ENCODE measurements at places on chromosomes 7 and 10.

GRCh38 chr7:100901921-100902332, 6.2 kb upstream of the ACHE start:
- no peak for DNase-seq

GRCh38 chr7:23385140-23385539, 85.2 kb downstream of the IGF2BP3 start:
- no peak for DNase-seq

GRCh38 chr7:55502124-55502857, 70.0 kb downstream of the VOPP1 start:
- no peak for DNase-seq

DNA sequence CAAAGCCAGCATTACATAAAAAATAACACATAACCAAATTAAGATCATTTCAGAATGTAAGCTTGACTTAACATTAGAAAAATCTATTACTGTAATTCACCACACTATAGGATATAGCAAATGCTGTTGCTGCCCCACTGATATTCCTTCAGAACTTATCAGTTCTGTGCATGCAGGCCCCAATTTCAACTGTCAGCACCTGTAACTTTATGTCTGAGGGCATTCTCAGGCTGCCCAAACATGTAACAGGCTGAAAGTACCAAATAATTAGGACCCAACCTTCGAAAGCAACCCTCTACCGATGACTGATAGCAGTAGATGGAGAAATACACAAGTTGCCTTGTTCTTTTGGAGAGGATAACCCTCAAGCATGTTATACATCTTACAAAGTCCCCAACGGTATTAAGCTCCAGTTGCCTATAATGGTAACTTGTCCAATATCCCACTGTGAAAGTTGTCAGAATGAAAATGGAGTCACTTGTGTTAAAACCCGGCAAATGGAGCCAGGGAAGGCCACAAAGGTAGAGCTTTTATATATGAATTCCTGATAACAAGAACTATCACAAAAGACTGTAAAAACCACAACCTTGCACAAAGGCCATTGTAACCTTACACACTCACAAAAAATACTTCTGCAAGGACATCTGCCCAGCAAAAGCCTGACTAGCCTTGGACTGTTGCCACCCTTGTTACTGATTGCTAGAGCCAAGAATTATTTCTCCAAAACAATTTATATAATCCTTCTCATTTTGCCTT, 66.9 kb upstream of the ZNF746 start:
- DNase-seq = no peak

- no peak for DNase-seq
These were observed 26.0 kb upstream of the GJD4 start for GRCh38 chr10:35579116-35579515.

- no peak for DNase-seq
These were observed 1.3 kb downstream of the STK17A start for GRCh38 chr7:43584195-43584586.

DNA sequence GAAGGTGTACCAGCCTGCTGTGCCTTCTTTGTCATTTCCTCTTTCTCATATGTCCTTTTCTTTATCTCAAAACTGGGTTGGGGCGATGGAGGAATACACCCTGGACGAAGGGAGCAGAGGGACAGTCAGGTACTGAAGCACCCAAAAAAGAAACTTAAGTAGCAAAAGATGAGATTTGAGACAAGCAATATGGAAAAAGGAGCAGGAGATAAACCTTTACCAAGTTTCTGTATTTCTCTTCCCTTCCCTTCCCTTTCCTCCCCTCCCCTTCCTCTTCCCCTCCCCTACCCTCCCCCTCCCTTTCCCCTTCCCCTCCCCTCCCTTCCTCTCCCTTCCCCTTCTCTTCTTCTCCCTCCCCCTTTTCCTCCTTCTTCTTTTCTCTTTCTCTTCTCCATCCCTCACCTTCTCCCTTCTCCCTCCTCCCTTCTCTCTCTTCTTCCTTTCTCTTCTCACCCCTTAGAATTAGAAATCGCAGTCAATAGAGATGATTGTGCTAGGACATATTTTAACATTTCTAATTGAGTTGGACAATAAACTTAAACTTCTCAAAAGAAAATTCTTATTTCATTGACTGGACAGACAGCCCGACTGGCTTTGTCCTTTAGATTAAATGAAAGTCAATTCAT, 114.7 kb upstream of the PLXDC2 start:
- no peak for DNase-seq

DNA sequence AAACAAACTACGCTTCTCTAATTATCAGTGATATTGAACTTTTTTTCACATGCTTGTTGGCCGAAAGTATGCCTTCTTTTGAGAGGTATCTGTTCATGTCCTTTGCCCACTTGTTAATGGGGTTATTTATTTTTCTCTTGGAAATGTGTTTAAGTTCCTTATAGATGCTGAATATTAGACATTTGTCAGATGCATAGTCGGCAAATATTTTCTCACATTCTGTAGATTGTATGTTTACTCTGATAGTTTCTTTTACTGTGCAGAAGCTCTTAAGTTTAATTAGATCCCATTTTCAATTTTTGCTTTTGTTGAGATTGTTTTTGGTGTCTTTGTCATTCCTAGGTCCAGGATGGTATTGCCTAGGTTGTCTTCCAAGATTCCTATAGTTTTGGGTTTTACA, 73.2 kb downstream of the CABCOCO1 start:
- no peak for DNase-seq

DNA sequence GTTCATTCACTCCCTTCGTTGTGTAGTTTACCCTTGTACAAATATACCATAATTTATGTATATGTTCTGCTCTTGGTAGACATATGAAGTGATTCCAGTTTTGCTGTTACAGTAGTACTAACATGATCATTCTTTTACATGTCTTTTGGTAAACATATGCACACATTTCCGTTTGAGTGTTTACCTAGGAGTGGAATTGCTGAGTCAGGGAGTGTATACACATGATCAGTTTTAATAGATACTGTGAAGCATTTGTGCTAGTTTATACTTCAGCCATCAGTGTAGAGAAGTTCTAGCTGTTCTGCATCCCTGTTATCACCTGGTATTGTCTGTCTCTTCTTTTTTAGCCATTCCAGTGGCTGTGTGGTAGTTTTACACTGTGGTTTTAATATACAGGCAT, 34.5 kb upstream of the CYP26C1 start:
- DNase-seq = no peak

GRCh38 chr7:95631527-95631926, 35.2 kb upstream of the PDK4 start:
- no peak for DNase-seq

- DNase-seq = no peak
These were observed 59.8 kb downstream of the COL13A1 start for GRCh38 chr10:69861251-69862240.

- no peak for DNase-seq
These were observed 27.1 kb downstream of the ZNF800 start for GRCh38 chr7:127365164-127365956.

GRCh38 chr7:127759945-127760421, 108.0 kb downstream of the SND1 start:
- DNase-seq = no peak

- no peak for DNase-seq
These were observed 106.9 kb upstream of the BET1 start for GRCh38 chr7:94111009-94111408.

GRCh38 chr10:282294-283139, 147.3 kb downstream of the ZMYND11 start:
- DNase-seq = no peak

DNA sequence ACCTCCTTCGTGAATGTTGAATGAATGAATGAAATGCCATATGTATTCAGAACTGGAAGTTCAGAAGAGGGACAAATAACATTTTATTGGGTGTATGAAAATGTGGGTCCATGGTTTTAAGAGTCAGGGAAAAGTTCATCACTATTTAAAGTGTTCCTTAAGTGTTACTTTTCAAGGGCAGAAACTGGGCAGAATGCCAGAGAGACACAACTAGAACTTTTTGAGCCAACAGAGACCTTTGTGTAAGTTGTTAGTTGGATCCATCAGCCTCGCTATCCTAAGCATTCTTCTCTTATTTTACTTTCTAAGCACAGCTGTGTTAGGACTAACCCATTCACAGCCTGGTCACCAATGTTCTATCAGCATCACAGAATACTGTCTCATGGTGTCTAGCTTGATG, 13.6 kb upstream of the TAF3 start:
- DNase-seq = no peak

GRCh38 chr7:31664890-31665289, 22.1 kb upstream of the PPP1R17 start:
- DNase-seq = no peak

- DNase-seq = no peak
These were observed 70.8 kb upstream of the CDCA7L start for GRCh38 chr7:22016507-22016906.

GRCh38 chr10:1153251-1153763, 97.1 kb downstream of the WDR37 start:
- no peak for DNase-seq

GRCh38 chr10:132413226-132414205, 16.5 kb downstream of the PWWP2B start:
- no peak for DNase-seq

DNA sequence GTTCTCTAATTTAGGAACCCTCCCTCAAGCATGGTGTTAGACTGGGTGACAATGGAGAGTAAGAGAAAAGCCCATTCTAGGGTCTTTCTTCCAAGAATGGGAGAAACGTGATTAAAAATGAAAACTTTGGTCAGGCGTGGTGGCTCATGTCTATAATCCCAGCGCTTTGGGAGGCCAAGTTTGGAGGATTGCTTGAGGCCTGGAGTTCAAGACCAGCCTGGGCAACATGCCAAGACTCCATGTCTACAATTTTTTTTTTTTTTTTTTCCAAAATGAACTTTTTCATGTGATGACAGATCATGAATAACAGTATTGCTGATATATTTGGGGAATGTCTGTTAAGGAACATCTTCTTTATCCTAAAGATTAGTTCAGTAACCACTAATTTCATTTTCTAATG, 194.6 kb downstream of the MLLT10 start:
- no peak for DNase-seq

- no peak for DNase-seq
These were observed 88.4 kb upstream of the CDK6 start for GRCh38 chr7:92924800-92925199.

- DNase-seq = no peak
These were observed 16.4 kb downstream of the NACAD start for GRCh38 chr7:45072131-45073030.

- DNase-seq = no peak
These were observed 488.5 kb downstream of the MDFIC start for GRCh38 chr7:115410434-115410820.

DNA sequence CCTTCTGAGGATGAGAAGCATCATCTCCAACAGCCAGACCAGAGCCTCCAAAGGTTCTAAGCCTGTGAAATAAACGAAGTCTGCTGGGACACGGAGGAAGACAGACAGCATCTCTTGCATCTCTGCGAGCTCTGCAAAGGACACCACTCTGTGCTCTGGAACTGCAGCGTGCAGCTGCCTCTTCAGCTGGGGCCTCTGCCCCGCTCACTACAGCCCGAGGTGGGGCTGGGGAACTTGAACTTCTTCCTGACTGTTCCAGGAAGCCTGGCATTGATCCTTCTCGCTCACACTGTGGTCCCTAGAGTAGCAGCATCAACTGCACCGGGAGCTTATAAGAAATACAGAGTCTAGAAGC, 163.3 kb downstream of the USP6NL start:
- DNase-seq = no peak

GRCh38 chr10:69961881-69962745, 90.5 kb upstream of the MACROH2A2 start:
- no peak for DNase-seq

DNA sequence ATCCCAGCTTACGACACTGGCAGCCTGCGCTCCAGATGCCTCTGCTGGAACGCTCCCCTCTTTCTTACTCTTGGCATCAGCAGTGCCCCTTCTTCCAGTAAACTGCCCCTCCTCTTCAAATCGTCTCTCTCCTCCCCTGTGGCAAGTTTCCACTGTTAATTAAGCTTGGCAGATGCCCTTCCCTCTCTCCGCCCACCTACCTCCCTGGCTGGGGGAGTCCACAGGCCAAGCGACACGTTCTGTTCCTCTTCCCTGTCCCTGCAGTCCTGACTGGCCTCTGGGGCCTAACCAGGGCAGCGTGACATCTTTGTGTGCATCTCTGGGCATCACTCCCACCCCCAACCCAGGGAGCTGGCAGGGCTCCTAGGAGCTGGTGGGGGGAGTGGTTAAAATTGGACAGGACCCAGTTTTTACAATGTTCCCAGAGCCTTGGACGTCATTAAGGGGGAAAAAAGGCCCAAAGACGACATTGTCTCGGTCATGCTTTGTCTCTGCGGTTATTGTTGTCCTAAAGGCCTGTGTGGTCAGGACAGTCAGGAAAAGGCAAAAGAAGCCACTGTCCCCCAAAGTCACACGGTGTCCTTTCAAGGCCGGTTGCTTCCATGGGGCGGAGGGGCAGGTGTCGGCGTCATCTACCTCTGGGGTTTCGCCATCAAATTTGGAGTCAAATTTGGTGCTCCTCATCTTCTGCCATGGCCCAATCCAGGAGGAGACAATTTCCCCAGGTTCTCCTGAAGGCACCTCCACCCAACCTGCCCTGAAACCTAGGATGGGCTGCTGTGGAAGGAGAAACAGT, 54.2 kb downstream of the DLG5 start:
- DNase-seq = no peak

- DNase-seq = no peak
These were observed 47.3 kb upstream of the CPN1 start for GRCh38 chr10:100128951-100129350.

DNA sequence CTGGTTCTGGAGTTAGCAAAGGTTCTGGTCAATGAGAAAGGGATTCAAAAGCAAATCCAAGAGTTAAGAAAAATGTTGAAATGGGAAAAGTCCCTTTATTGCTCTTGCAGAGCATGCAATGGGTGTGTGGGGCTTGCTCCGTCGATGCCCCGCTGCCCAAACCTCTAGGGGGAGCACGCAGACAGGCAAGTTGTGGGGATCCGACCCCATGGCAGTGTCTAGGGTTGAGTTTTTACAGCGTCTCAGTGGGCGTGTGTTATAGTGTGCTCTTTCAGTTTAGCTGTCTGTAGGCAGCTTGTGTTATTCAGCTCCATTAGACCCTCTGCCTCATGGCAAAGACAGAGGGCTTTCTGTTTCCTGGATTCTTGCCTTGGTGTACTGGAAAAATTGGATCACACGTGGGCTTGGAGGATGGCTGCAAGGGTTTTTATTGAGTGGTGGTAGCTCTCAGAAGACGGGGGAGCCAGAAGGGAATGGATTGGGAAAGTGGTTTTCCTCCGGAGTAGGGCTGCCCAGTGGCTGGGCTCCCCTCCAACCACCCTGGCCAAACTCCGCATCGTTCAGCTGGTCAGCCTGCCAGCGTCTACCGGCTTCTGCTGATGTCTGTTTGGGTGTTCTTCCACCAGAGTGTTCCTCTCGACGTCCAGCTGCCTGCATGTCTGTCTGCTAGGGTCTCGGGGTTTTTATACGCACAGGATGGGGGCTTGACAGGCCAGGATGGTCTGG, 102.3 kb upstream of the PLXDC2 start:
- DNase-seq = no peak

DNA sequence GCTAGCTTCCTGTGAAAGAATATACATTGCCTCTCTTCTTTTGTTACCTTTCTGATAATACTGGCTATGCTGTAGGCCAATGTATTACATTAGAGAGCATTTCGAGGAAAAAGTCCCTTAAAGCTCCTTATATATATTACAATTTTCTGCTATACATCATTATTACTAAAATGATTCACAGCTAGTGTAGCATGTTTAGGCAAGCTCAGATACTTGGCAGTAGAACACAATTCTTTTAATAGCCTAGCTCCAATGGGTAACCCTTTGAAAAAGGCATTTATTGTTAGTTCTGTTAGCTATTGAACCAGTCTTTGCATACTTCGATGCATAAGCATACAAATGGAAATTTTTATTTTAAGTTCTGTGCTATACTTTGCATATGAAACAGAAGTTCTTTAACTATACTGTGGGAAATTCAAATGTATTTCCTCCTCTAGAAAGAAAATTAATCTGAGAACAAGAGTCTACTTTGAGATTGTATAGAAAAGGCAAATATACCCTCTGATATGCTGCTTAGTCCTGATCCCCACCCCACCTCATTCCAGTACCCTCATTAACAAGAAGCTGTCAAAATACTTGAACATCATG, 55.6 kb upstream of the SKAP2 start:
- no peak for DNase-seq
